Left cardiac atrium (tissue), 4 donors: ENCODE measurements at places on chromosomes 3 and 15. TPM values are rescaled to one million over a fixed set of nuclear protein-coding genes. Genes with fewer than 3 reads are reported as not detected.
A peak's percentile ranks its signal among the peaks of the same experiment; 100 is the strongest.

The CAV3 gene
- 20.4 TPM for total RNA-seq

GRCh38 chr15:53880357-53880756 lies 97.9 kb upstream of the UNC13C start:
- no peak for DNase-seq

GRCh38 chr15:78212008-78212407 lies 22.4 kb downstream of the ACSBG1 start:
- no peak for DNase-seq

DNA sequence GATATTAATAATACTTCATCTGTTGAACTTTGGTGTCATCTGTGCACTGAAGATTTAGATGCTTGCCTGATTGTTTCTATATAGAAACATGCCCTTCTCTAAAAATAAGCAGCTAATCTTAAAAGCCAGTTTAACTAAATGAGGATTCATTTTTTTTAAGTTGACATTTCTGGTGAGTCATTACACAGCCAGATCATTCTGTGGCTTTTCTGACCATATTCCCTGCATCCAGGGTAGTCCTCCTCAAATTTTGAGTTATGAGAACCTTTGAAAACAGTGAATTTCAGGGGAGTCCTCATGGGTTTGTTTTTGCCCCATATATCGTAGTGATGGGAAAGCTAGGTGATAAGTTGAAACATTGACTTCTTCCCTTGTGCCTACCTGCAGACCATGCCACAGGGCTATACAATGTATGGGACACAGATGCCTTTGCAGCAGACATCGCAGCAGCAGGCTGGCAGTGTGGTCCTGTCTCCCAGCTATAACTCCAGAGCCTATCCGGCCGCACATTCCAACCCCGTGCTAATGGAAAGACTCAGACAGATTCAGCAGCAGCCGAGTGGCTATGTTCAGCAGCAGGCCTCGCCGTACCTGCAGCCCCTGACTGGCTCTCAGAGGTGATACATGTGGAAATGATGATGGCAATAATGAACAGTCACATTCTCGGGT lies 26.5 kb upstream of the P2RY12 start:
- no peak for DNase-seq

GRCh38 chr3:14141602-14142341 lies 16.9 kb downstream of the TMEM43 start:
- DNase-seq, result peak; percentile 56

The NAALADL2 gene
- 9.6 TPM for total RNA-seq

The RASL12 gene
- total RNA-seq, result 63.3 TPM

GRCh38 chr15:92924216-92924615 lies 24.1 kb downstream of the CHD2 start:
- peak; percentile 33 for DNase-seq

The LRTM1 gene
- total RNA-seq, result not detected

The C3orf22 gene
- total RNA-seq, result not detected

The ECE2 gene
- total RNA-seq, result not detected
